ENCODE measurements at places on chromosomes 5 and 9. TPM values are rescaled to one million over a fixed set of nuclear protein-coding genes. Genes with fewer than 3 reads are reported as not detected.

- no peaks in the 10 kb centered on the region for H3K36me3 ChIP-seq
- no peak overlapping the region for H3K27ac ChIP-seq
- no peak overlapping the region for H3K4me3 ChIP-seq
- no peaks in the 10 kb centered on the region for H3K4me1 ChIP-seq
Observed at GRCh38 chr9:14831661-14832060, 78.6 kb downstream of the FREM1 start.

GRCh38 chr5:88695232-88695631 lies 187.8 kb downstream of the MEF2C start:
- H3K4me3 ChIP-seq: no peak overlapping the region
- DNase-seq: no peak
- peaks cover 20% of the 10 kb centered on the region for H3K4me1 ChIP-seq

DNA sequence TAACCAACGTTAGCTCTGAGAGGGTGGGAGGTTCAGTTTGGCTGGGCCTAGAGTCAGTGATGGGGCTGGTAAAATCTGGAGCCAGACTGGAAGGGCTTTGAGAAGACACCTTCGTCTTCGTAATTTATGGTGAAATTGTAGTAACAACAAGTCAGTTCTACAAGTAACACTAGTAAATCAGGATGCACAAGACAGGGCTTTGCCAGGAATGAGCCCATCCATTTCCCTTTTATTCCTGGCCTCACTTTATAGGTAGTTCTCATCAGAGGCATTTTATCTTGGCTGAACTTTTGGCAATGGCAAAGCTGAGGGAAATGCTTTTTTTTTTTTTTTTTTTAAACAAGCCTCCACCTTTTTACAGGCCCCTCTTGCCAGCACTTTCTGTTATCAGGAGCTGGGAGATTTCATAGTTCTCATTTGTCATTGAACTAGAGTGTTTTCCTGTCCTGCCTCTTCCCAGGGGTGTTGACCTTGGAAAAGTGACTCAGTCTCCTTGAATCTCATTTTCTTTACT lies 110.5 kb upstream of the KLF4 start:
- H3K27me3 ChIP-seq: no peaks in the 10 kb centered on the region
- DNase-seq: no peak
- H3K27ac ChIP-seq: no peak overlapping the region
- H3K36me3 ChIP-seq: no peaks in the 10 kb centered on the region
- H3K4me1 ChIP-seq: peaks cover 9% of the 10 kb centered on the region

DNA sequence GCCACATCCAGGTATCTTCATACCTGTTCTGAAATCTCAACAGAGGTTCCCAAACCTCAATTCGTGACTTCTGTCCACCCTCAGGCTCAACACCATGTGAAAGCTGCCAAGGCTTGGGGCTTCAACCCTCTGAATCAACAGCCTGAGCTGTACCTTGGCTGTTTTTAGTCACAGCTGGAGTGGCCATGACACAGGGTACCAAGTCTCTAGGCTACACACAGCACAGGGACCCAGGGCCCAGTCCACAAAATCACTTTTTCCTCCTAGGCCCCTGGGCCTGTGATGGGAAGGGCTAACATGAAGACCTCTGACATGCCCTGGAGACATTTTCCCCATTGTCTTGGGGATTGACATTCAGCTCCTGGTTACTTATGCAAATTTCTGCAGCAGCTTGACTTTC lies 464.9 kb downstream of the ELAVL2 start:
- no peak overlapping the region for H3K4me3 ChIP-seq
- no peaks in the 10 kb centered on the region for H3K27me3 ChIP-seq
- no peaks in the 10 kb centered on the region for H3K4me1 ChIP-seq
- DNase-seq: no peak
- H3K27ac ChIP-seq: no peak overlapping the region
- no peaks in the 10 kb centered on the region for H3K36me3 ChIP-seq

- H3K4me3 ChIP-seq: no peak overlapping the region
- H3K36me3 ChIP-seq: no peaks in the 10 kb centered on the region
- H3K27me3 ChIP-seq: no peaks in the 10 kb centered on the region
- peaks cover 8% of the 10 kb centered on the region for H3K4me1 ChIP-seq
- no peak overlapping the region for H3K27ac ChIP-seq
- DNase-seq: peak; percentile 45
Observed at GRCh38 chr5:139178935-139179334, 19.2 kb downstream of the SIL1 start.

GRCh38 chr9:130897848-130898551 lies 1.4 kb upstream of the QRFP start:
- no peak for DNase-seq
- no peaks in the 10 kb centered on the region for H3K27me3 ChIP-seq
- no peak overlapping the region for H3K27ac ChIP-seq
- H3K36me3 ChIP-seq: no peaks in the 10 kb centered on the region
- H3K4me3 ChIP-seq: no peak overlapping the region

- H3K27me3 ChIP-seq: no peaks in the 10 kb centered on the region
- H3K4me3 ChIP-seq: no peak overlapping the region
- H3K27ac ChIP-seq: no peak overlapping the region
- no peak for DNase-seq
Observed at GRCh38 chr9:97505845-97506244, 4.4 kb downstream of the TMOD1 start.

DNA sequence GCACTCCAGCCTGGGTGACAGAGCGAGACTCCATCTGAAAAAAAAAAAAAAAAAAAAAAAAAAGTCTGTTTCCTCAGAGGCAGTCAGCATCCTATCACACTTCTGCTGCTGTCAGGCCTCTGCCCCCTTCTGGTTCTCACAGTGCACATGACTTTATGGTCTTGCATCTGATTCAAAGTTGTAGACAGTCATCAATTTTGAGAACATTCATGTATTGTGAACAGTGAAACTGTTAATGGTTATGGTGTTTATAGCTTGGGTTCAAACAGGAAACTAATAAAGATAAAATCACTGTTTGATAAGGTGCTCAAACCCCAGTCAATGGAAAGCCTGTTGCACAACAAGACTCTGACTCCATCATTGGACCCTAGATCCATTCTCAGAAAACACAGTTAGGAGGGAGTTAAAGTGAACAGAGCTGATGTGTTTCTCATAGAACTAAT lies 61.4 kb downstream of the FOXD1 start:
- no peak overlapping the region for H3K4me3 ChIP-seq
- peaks cover 4% of the 10 kb centered on the region for H3K27me3 ChIP-seq

DNA sequence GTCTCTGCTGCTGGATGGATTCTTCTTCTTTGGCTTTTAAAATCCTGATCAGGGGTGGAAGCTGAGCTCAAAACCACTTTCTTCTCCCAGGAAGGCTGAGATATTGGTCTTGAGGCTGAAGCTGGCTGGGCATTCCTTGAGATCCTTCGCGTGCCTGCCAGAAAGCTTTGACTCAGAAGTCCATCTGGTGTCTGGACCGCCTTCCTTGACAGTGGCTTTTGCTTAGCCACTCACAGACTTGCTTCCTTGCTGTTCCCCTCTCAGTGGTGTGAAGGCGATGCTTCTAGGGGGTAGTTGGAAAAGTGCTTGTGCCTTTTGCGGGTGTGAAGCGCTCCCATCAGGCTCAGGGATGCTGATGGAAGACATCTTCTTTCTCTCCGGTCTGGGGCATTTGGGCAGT lies 45.9 kb downstream of the RGS3 start:
- no peak overlapping the region for H3K4me3 ChIP-seq
- no peak overlapping the region for H3K27ac ChIP-seq
- DNase-seq: no peak
- peaks cover 50% of the 10 kb centered on the region for H3K4me1 ChIP-seq

DNA sequence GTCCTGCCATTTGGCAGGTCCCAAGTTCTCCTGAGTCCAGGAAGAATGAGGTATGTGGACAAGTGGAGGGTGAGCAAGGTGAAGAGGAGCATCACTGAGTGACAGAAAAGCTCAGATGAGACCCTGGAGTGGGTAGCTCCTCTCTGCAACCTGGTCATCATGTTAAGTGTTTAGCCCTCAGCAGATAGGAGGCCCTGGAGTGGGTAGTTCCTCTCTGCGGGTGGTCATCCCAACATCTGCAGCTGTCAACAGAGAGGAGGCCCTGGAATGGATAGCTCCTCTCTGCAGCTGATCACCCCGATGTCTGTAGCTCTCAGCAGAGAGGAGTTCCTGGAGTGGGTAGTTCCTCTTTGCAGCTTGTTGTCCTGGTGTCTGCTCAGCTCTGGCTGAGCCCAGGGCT lies 48.4 kb downstream of the NDUFAF2 start:
- no peaks in the 10 kb centered on the region for H3K4me1 ChIP-seq
- no peak overlapping the region for H3K27ac ChIP-seq
- no peak for DNase-seq
- H3K27me3 ChIP-seq: no peaks in the 10 kb centered on the region

- no peaks in the 10 kb centered on the region for H3K27me3 ChIP-seq
- no peaks in the 10 kb centered on the region for H3K36me3 ChIP-seq
- no peak for DNase-seq
- H3K4me3 ChIP-seq: no peak overlapping the region
- H3K4me1 ChIP-seq: no peaks in the 10 kb centered on the region
Observed at GRCh38 chr5:111792471-111793058, 35.6 kb upstream of the NREP start.

DNA sequence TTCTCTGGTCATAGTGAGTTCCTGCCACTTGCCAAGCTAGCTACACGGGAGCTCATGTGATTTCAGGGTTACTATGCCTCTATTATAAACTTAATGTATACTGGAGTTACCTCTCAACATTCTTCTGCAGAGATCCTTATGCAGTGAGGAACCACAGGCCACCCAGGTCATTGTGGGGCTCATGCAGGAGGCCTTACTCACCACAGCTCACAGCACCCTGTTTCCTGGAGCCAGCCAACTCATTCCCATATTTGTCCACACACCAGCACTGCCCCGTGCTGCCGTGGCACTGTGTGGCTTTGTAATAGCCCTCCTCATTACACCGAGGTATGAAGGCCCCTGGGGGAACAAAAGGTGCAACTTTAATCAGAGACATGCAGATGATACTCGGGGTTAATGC lies 520.0 kb downstream of the SPOCK1 start:
- H3K4me1 ChIP-seq: no peaks in the 10 kb centered on the region
- H3K4me3 ChIP-seq: no peak overlapping the region
- no peaks in the 10 kb centered on the region for H3K36me3 ChIP-seq
- H3K27ac ChIP-seq: no peak overlapping the region

- no peak overlapping the region for H3K4me3 ChIP-seq
- no peaks in the 10 kb centered on the region for H3K27me3 ChIP-seq
- H3K4me1 ChIP-seq: no peaks in the 10 kb centered on the region
- H3K36me3 ChIP-seq: no peaks in the 10 kb centered on the region
- H3K27ac ChIP-seq: no peak overlapping the region
Observed at GRCh38 chr5:8726383-8727036, 819.4 kb downstream of the SEMA5A start.

DNA sequence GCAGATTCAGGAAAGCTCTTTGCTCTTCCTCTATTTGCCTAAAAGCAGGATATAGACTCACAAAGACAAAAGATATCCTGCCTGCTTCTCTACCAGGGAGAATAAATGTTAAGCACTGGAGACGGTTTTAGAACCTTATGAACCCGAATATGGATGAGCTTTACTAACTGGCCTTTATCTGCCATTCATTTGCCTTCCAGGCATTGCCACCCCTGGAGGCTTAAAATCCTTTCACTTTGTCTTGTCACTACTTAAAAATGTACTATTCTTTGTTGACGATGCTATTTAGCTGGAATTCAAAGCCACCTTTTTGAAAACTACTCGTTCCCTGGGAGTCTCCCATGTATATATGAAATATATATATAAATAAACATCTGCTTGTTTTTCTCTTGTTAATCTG lies 23.2 kb upstream of the LVRN start:
- no peaks in the 10 kb centered on the region for H3K36me3 ChIP-seq
- H3K27me3 ChIP-seq: no peaks in the 10 kb centered on the region
- no peak overlapping the region for H3K4me3 ChIP-seq
- DNase-seq: no peak
- no peak overlapping the region for H3K27ac ChIP-seq
- no peaks in the 10 kb centered on the region for H3K4me1 ChIP-seq

GRCh38 chr5:126189862-126190261 lies 233.3 kb upstream of the GRAMD2B start:
- H3K27ac ChIP-seq: no peak overlapping the region
- H3K4me3 ChIP-seq: no peak overlapping the region
- no peaks in the 10 kb centered on the region for H3K36me3 ChIP-seq
- no peaks in the 10 kb centered on the region for H3K27me3 ChIP-seq

DNA sequence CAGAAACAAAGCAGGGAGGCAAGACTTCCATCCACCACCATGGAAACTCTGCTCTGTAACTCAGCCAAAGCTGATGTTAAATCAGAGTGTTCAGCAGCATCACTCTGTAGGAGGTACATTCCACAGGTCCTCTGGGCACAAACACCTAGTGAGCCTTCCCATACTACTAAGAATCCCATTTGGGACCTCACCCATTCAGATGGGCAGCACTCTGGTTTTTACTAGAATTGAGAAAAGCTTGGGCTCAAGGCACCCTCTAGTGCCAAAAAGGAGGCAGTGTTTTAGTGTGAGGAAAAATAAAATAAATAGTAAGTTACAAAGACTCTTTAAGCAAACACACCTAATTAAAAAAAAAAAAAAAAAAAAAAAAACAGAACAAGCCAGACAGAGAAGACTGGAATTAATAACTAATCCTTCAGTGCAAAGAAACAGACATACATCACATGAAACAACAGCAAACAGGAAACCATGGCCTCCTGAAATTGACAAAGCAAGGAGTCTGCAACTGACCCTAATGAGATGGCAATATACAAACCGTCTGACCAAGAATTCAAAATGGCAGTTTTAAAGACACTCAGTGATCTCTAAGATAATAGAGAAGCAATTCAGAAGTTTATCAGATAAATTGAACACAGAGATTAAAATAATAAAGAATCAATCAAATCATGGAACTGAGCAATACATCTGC lies 159.5 kb downstream of the GNA14 start:
- H3K4me1 ChIP-seq: no peaks in the 10 kb centered on the region
- H3K36me3 ChIP-seq: no peaks in the 10 kb centered on the region
- no peak for DNase-seq
- H3K4me3 ChIP-seq: no peak overlapping the region
- H3K27me3 ChIP-seq: no peaks in the 10 kb centered on the region
- H3K27ac ChIP-seq: no peak overlapping the region

The HABP4 gene
- total RNA-seq: 2.6 TPM

The SLC1A1 gene
- total RNA-seq: 86.0 TPM

The TTLL11 gene
- total RNA-seq: 4.4 TPM

The FOXD4L4 gene
- total RNA-seq: 0.50 TPM

The KIF24 gene
- 4.1 TPM for total RNA-seq
